Natural killer cell treated with Interleukin-12 subunit alpha and Interleukin-12 subunit beta and Interleukin-15 and Interleukin-18, amount 100 ng/mL, for 72 hours (primary cell): ENCODE measurements at places on chromosomes 7 and 10. TPM values are rescaled to one million over a fixed set of nuclear protein-coding genes. Genes with fewer than 3 reads are reported as not detected.
A peak's percentile ranks its signal among the peaks of the same experiment; 100 is the strongest.

GRCh38 chr7:80604436-80604835 is 34.0 kb upstream of the CD36 start:
- no peaks in the 10 kb centered on the region for H3K36me3 ChIP-seq
- no peaks in the 10 kb centered on the region for H3K4me1 ChIP-seq
- H3K4me3 ChIP-seq, result no peak overlapping the region
- H3K27me3 ChIP-seq, result no peaks in the 10 kb centered on the region

- no peaks in the 10 kb centered on the region for H3K4me1 ChIP-seq
- no peak overlapping the region for H3K4me3 ChIP-seq
- no peak for DNase-seq
- no peaks in the 10 kb centered on the region for H3K27me3 ChIP-seq
These were observed 708.1 kb upstream of the PCDH15 start for GRCh38 chr10:55509168-55509567.

DNA sequence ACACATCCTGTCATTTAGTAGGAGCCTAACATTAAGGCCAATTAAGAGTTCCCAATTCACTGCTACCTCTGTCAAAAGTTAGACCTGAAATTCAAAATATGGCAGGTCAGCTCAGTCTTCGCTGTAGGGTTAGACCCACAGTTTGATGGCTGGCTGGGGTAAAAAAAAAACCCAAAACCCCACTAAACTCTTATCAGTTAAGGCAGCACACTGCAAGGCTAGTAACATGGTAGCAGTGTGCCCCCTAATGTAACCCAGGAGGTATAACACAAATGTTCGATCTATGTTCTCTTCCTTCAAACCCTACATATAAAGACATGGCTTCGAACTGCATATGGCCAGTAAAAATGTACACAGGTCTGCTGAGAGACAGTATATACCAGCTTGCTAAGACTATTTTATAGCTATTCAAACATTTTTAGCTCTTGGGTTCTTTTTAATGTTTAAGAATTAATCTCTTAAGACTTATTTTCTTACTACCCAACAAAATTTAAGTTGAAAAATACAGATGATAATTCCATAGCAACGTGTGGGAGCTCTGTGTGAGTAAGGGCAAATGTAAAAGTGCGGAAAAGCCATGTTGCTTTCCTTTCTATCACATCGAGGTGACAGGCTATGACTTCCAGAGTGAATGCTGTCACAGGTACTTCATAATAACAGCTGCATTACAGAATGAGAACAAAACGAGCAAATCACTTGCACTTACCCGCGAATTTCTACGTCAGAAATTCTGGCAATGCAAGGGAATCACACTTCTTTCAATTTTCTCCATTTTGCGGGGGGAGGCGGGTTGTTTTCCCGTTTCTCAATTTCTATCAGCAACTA is 168.4 kb upstream of the IMMP2L start:
- no peak overlapping the region for H3K27ac ChIP-seq
- H3K4me1 ChIP-seq, result no peaks in the 10 kb centered on the region
- no peak for DNase-seq
- H3K4me3 ChIP-seq, result no peak overlapping the region
- no peaks in the 10 kb centered on the region for H3K36me3 ChIP-seq
- H3K27me3 ChIP-seq, result peaks cover 3% of the 10 kb centered on the region

- H3K4me1 ChIP-seq, result peaks cover 57% of the 10 kb centered on the region
- H3K27ac ChIP-seq, result peak overlapping the region; percentile 66
- no peak for DNase-seq
- H3K4me3 ChIP-seq, result no peak overlapping the region
- H3K27me3 ChIP-seq, result no peaks in the 10 kb centered on the region
These were observed 23.7 kb downstream of the XPNPEP1 start for GRCh38 chr10:109899356-109900331.

DNA sequence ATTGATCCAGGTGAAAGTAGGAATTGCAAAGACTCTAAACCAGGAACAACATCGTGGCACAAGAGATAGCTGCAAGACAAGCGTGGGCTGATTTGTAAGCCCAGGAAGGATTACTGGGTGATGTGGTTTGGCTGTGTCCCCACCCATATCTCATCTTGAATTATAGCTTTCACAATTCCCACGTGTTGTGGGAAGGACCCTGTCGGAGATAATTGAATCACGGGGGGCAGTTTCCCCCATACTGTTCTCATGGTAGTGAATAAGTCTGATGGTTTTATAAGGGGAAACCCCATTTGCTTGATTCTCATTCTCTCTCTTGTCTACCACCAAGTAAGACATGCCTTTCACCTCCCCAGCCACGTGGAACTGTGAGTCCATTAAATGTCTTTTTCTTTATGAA is 59.5 kb downstream of the ST8SIA6 start:
- H3K27ac ChIP-seq, result no peak overlapping the region
- no peak for DNase-seq
- no peak overlapping the region for H3K4me3 ChIP-seq
- H3K36me3 ChIP-seq, result no peaks in the 10 kb centered on the region
- no peaks in the 10 kb centered on the region for H3K27me3 ChIP-seq

DNA sequence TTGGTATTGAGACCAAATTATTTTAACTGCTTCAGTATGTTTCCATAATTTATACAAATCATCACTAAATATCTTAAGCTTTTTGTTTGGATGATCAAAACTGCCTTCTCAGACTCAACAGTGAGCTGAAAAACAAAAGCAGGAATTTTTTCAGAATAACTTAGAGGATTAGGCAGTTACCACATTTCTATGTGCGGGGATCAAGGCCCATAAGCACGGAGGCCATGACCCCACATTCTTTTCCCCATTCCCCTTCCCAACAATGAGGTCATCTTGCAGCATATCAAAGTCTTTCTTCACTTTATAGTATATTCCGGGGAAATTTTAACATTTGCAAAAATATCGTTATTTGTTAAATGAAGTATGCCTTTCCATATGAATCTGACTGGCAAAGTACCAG is 125.8 kb downstream of the ELMO1 start:
- no peak overlapping the region for H3K27ac ChIP-seq
- no peak for DNase-seq
- H3K36me3 ChIP-seq, result no peaks in the 10 kb centered on the region
- peaks cover 6% of the 10 kb centered on the region for H3K4me1 ChIP-seq
- no peaks in the 10 kb centered on the region for H3K27me3 ChIP-seq
- no peak overlapping the region for H3K4me3 ChIP-seq

The NRAP gene
- not detected for total RNA-seq

The NPC1L1 gene
- total RNA-seq, result 0.12 TPM

The GCK gene
- total RNA-seq, result 0.24 TPM
